ENCODE measurements at places on chromosomes 4 and X.

DNA sequence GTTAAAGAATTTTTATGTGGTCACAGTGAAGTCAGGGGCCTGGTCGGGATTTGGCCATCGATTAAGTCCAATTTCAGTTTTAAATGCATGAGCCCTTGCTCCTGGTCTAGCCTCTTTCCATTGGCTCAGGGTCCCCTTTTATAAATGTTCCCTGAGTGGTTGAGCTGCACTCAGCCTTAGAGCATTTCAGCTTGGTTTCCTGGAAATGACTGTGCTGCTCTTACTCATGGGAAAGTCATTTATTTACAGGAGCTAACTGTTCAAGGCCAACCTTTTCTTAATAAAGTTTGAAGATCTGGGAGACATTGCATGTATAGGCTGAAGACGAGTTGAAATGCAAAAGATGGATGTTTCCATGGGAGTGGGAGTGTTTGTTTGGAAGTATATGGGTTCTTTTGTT lies 98.8 kb upstream of the CLNK start:
- no peak for DNase-seq

DNA sequence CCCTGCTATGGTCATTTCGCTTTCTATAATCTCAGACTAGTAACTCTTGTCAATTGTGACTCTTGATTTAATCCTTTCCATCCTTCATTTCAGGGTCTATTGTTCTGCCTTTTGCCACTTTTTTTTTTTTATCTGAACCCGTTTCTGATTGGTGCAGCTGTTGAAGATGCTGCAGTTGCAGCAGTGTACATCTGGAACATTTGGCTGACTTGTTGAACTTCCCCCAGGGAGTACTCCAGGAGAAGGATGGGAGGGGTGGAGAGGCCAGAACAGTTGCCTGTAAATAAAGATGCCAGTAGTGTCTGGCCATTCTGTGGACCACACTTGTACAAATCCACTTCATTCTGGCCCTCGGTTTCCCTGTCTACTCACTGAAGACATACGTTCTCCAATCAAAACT lies 1.0 kb upstream of the EDA start:
- peak; percentile 56 for DNase-seq

DNA sequence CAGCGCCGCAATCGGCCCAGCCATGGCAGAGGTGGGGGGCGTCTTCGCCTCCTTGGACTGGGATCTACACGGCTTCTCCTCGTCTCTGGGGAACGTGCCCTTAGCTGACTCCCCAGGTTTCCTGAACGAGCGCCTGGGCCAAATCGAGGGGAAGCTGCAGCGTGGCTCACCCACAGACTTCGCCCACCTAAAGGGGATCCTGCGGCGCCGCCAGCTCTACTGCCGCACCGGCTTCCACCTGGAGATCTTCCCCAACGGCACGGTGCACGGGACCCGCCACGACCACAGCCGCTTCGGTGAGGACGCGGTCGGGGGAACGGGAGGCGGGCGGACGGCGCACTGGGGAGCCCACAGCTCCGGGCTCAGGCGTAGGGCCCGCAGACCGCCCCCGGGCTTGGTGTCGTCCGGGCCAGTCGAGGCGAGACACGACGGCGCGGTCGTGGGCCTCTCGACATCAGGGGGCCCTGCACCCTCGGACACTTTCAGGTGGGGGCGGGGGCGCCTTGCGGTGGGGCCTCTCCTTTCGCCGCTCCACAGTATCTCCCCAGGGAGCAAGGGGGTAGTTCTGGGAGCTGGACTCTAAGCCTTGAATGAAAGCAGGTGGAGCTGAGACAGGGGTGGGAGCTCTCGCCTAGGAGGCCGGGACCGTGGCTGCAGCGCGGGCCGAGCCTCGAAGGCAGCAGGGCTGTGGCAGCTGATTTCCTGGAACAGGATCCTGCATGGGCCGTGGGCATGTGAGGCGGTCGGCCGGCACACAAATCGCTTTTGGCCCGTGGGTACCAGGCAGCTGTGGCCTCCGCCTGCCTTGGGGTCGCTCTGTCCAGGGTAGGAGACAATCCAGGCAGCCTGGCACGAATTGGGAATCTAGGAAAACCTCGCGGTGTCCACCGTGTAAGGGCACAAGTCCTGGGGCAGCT lies 722 bp downstream of the FGF16 start:
- no peak for DNase-seq

DNA sequence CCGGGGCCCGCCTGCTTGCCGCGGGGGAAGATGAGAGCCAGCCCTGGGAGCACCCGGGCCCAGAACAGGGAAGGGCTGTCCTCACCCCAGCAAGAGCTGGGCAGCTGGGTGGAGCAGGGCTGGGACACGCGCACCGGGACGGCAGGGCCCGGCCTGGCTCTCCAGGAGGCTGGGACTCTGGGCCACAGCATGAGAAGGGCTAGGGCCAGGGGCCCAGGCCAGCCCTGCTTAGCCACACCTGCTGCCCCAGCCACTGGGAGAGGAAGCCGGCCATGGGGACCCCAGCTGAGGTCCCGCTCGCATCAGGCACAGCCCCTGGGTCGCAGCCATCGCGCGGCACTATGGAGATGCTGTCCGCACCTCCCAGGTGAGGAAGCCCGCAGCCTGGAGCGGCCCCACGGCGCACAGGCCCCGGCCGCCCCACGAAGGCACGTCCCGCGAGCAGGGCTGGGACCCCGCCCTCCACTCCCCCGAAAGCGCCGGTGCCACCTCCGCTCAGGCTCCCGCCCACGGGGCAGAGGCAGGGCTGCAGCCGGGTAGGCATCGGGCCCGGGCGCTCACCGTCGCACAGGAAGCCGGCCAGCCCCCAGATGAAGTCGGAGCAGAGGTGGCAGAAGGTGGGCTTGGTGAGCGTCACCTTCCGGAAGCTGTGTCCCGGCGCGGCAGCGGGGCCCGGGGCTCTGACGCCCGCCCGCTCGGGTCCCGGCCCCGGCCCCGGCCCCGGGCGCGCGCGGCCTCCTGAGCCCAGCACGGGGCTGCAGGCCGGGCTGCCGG lies 531 bp downstream of the DGKQ start:
- DNase-seq, result peak; percentile 1

DNA sequence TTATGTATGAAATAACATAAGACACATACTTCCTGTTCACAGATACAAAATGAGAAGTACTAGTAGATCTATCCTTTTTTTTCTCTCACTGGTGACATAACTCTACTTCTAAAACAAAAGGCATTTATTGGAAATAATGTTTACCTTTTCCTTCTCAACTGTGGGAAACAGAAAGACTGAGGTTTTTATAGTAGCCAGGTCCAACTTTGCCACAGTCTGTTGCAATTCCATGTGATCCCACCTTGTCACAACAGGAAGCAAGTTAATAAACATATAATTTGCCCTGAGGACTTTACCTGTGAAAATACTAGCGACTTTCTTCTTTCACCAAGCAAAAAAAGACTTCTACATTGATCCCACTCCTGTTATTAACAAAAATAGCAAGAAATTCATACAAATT lies 475.8 kb downstream of the PDGFC start:
- DNase-seq, result no peak

DNA sequence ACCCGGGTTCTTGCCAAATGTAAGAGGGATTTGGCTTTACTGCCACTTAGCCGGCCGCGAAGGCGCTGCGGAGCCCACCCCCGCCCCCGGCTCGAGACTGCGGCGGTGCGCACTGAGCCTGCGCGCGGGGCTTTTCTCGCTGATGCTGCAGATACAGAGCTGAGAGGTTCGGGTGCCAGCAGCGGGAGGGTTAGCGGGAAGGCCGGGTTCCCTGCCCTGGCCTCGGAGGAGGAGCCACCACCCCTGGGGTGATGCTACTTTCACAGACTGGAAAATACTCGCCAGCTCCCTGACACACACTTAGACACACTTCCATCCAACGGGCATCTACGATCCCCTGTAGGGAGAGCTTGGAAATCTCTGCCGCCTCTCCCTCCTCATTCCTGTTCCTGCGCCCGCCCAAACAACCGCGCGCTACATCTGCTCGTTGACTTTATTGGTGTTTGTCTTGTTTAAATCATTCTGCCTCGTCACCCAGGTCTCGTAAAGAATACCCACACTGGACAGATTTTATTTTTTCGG lies 2.1 kb upstream of the PCDH7 start:
- DNase-seq, result no peak

- DNase-seq, result no peak
These were observed 42.4 kb upstream of the PGAM4 start for GRCh38 chrX:78011846-78012245.

GRCh38 chr4:60396341-60397049 lies 803.6 kb upstream of the ADGRL3 start:
- peak; percentile 19 for DNase-seq

- DNase-seq, result peak; percentile 62
These were observed 782 bp downstream of the ARHGAP24 start for GRCh38 chr4:85475631-85476233.

- no peak for DNase-seq
These were observed 6.3 kb upstream of the SH3KBP1 start for GRCh38 chrX:19893727-19894126.

DNA sequence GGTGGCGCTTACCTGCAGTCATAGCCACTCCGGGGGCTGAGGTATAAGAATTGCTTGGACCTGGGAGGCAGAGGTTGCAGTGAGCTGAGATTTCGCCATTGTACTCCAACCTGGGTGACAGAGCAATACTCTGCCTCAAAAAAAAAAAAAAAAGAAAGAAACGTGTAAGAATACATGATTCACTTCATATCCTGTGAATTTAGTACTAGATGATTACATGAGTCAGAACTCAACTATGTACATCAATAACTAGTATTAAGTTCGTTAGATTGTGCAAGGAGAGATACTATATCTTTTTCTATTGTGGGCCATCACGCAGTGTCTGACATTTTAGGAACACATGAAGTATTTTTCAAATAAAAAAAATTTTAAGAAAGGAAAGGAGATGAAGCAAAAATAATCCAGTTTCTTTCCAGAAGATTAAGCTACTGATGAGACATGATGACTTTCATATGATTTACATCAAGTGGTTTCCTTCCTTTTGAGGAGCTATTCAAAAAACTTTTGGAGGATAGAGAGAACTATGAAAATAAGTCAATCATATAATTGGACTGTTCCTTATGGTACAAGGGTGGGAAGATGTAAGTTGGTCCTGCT lies 64.7 kb upstream of the EXOC1L start:
- DNase-seq, result no peak

DNA sequence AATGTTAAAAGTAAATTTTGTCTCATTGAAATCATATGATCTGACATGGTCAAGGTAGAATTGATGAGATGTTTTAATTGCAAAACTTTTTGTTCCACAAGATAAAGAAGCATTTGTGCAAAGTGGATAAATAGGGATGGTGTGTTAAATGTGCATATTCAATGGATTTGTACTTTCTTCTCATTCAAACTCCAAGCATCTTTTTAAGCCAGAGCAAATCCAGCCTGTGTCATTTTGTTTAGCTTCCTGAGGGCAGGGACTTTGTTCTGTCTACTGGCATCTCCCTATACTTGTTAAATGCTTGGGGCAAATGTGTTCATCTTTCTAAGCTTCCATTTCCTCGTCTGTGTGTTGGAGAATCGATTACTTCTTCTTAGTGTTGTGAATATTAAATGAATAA lies 200.3 kb downstream of the SLIT2 start:
- DNase-seq, result no peak

DNA sequence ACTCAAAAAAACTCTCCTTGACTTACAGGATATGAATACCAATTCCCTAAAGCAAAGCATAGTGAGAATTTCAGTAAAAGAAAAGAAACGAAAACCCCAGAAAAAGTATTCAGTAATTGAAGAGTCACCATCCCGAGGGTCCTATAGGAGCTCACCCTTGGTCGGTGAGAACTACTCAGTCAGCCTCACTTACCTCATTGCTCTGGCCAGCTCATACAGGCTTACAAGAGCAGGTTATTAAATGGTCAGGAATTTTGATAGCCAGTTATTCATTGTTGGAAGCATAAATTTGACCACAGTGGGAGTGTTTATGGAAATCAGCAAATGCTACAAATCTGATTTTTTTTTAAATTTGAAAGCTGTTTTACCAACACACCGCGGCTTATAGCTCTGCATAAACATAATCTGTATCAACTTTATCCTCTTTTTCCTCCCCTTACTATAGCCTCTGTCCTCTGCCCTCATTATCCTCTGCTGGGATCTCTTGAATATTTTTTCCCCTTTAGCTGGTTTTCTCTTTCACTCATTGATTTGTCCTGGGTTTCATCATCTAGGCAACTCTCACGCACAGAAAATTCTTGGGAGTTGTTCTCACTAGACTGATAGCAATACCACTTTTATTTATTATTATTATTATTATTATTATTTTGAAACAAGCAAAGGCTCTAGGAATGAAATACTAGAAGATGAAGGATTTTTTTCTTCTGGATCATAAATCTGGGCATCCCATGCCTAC lies 11.0 kb upstream of the CXCL2 start:
- no peak for DNase-seq

DNA sequence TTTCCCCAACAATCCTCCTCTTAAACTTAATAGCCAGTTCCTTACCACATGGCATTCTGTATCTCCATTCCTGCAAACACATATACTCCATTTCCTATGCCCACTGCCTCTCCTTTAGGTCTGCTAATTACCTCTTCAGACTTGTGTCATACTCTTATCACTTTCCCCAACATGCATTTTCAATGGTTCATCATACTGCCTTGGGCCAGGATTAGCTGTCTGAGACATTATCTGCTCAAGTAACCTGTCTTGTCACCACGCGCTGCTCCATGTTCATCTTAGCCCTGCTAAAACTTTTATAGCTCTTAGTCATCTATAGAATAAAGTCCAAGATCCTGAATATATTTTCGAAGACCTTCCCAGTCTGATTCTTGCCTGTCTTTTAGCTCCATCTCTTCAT lies 224.1 kb upstream of the GK2 start:
- DNase-seq, result no peak

DNA sequence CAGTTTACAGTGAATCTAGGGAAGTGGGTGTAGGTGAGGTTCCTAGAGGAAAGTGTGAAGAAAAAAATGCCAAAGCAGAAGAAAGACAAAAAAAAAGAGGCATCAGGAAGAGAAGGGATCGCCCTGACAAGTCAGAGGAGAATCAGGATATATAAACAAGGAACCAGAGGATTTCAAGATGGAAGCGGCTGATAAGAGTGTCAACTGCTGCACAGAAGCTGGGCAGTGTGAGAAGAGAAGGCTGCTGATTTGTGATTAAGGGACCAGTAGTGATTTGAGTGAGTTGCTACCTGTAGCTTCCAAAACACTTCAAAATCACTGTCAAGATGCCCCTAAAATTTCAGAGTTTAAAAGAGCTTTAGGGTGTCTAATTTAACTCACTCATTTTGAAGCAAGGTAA lies 258.2 kb downstream of the PPP3CA start:
- DNase-seq, result no peak

DNA sequence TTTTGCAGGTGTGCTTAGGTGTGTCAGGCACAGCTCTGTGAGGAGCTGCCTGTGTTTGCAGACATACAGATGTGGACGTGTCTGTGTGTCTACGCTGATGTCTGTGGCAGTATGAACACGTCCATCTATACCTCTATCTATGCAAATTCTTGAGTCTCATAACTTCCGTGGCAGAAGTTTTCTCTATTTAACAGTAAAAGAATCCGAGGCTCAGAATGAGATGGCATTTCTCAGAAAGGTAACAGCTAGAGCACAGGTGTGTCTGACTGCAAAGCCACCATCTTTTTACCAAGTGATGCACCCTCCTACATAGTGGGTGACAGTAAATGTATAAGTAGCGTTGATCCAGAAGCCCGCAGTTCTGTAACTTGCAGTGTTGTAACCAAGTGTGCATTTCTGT lies 39.9 kb upstream of the CYP4V2 start:
- DNase-seq, result no peak

GRCh38 chrX:154715825-154716224 lies 35.1 kb downstream of the GAB3 start:
- no peak for DNase-seq

All from NCI-H2171 treated with DMSO at 0.1 percent for 48 hours (cell line).